AG09309 (cell line): ENCODE measurements at places on chromosomes 7 and 10.

- no peak for DNase-seq
These were observed 377.3 kb upstream of the STEAP1 start for GRCh38 chr7:89776980-89777379.

DNA sequence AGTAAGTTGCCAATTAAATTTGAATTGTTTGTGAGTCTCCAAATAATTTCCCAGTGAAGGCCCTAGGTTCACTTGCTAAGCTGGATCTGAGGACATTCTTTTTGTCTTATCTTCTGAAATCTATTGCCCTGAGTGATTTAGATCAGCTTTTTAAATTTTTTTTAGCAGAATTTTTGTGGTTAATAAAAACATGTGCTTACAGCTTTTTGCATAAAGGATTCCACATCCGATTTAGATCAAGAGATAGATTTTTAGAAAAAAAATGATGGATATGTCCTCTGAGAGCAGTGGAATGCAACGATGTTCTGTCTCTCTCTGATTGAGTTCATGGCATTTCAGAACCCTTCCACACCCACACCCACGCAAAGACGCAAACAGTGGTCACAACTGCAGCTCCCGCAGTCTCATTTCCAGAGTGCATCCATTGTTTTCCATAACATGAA, 358.8 kb downstream of the SUGCT start:
- DNase-seq = no peak

DNA sequence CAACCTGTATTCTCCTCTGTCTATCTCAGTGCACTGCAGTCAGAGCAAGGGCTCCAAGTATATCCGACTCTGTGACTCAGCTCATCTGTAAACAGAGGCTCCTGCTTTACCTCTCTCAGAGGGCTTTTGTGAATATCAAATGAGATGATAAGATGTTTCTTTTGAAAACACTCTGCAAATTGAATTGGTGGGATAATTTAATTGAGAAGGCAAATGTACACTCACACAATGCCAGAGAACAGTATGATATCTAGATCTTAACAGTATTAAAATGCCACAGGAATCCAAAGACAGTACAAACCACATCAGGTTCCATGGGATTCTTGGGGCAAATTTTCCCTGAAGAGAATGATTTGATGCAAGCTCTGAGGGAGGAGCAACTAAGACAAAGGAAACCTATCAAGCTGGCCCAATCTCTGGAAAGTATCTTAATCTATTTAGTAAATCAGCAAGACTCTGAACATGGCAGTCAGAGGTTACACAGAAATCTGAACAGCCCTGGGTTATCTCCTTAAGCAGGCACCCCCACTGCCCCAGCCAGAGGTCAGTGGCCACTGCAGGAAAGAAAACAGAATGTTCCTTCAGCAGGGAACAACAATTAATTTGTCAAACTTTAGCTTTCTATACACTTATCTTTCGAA, 45.9 kb downstream of the DOCK4 start:
- no peak for DNase-seq

GRCh38 chr7:155458111-155458877, at the start of gene EN2:
Gene EN2, plus strand, starts transcription at chr7:155458129. Its CDS starts 249 bp downstream, at chr7:155458378.
- no peak for DNase-seq

- DNase-seq = no peak
These were observed 75.1 kb downstream of the NHLRC2 start for GRCh38 chr10:113929522-113929921.

DNA sequence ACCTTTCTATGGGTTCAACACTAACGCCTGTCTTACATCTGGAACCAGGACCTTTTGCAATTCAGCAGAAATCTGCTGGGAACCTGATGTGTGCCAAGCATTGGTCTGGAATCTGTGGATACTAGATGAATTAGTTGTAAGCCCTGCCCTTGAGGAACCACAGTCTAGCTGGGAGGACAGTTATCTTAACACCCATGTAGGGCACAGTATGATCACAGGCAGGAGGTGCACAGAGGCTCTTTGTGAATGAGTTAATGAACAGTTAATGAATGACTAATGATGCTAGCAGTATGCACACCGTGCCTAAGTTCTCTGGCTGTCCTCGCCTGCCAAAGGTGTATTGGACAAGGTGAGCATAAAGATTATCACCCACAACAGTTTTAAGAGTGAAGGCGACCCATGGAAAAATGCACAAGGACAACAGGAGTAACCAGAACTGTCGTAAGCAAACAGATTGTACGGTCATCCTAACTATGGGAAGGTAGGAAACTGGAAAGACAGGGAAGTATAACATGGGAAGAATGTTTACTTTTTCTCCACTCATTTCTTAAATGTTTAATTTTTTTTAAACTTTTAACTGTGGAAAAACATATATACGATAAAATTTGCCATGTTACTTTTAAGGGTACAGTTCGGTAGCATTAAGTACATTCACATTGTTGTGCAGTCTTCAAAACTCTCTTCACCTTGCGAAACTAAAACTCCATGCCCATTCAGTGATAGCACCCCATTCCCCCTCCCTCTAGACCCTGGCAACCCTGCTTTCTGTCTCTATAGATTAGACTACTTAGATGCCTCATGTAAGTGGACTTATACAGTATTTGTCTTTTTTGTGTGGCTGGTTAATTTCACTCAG, 139.9 kb downstream of the CXCL12 start:
- DNase-seq = no peak

DNA sequence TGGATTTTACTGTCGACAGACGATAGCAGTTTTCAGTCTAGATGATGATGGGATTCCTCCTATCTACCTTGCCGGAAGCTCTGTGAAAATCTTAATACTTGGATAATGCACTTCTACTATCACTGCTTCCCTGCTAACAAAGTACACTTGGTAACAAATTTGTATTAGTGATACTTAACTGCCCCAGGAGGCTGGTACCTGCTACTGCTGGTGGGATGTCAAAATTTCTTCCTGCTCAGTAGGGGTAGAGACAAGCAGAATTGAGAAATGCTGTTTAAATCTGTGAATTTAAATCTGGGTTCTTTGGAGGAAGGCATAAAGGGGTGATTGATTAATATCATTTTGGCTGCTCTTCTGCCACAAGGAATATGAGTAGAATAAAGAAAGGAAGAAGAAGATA, 99.8 kb upstream of the STRIP2 start:
- no peak for DNase-seq

DNA sequence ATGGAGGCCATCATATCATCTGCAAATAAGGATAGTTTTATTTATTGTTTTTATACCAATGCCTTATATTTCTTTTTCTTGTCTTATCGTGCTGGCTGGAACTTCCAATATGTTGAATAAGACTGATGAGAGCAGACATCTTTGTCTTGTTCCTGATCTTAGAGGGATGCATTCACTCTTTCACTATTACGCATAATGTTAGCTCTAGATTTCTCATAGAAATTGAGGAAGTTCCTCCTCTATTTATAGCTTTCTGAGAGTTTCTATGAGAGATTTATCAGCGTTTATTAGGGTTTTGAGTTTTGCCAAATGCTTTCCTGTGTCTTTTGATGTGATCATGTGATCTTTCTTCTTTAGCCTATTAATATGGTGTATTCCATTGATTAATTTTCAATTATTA, 49.3 kb downstream of the COL28A1 start:
- DNase-seq = no peak

GRCh38 chr7:148935451-148935850, 51.4 kb upstream of the EZH2 start:
- no peak for DNase-seq

GRCh38 chr7:102912742-102913141, at the start of gene LRRC17:
Gene LRRC17, plus strand, starts transcription at chr7:102913000. Its CDS starts 20,914 bp downstream, at chr7:102933914.
- peak; percentile 28 for DNase-seq

DNA sequence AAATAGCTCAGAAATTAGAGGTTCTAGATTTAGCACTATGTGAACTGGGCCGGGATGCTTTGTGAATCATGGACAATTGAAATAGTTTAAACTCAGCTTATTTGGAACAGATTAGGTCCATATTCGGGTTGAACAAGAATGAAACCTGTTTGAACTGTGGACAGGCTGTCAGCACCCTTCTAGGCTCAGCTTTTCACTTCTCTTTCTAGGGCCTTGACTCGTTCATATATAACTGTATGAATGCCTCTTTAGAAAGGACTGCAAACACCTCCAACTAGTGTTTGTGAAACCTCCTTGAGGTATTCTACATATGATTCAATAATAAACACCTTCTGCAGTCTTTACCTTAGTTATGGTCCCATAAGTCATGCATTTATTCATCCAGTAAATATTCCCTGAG, 115.6 kb downstream of the REEP3 start:
- no peak for DNase-seq

- DNase-seq = no peak
These were observed 94.2 kb downstream of the LRMDA start for GRCh38 chr10:75525646-75526045.

- no peak for DNase-seq
These were observed 128.5 kb upstream of the CDK1 start for GRCh38 chr10:60649485-60650377.
